ENCODE measurements at places on chromosomes 12 and 14.

GRCh38 chr12:26918321-26919215, 19.2 kb downstream of the INTS13 start:
- no peak for DNase-seq

DNA sequence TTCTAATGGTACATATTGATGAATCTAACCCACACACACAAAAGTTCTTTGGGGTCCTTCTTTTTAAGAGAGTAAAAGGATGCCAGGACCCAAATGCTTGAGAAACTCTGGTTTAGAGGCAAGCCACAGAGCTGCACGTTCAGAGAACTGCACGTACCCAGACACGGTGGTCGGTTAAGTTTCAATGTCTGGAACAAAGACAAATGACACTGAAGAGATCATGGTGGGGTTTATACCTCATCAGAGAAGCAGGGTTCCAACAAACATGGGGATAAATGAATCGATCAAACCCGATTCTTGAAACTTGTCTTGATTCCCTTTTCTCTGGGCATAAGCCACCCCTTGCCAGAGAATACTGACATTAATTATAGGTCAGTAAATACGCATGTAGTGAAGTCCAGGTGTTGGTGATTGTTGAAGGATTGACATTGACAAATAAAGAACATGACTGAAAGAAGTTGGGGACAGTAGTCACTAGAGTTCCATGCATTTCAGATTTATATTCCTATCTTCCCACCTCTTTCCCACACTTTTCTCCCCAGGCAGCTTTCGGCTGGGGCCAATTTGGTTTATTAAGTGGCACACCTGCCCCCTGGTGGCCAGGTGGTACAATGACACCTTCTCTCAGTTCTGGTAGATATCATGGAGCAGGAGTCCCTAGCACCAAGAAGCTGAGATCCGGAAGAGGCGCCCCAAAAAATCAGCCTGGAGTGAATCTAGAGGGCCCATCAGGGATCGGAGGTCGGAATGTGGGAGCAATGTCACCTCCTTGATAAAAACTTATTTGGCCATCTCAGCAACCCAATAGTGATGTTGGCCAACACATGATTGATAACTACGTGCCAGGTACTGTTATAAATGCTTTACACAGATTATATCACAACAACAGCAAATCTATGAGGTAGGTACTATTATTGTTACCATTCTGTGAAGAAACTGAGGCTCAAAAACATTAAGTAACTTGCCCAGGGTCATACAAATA, 17.8 kb upstream of the HDAC7 start:
- DNase-seq, result peak; percentile 19

DNA sequence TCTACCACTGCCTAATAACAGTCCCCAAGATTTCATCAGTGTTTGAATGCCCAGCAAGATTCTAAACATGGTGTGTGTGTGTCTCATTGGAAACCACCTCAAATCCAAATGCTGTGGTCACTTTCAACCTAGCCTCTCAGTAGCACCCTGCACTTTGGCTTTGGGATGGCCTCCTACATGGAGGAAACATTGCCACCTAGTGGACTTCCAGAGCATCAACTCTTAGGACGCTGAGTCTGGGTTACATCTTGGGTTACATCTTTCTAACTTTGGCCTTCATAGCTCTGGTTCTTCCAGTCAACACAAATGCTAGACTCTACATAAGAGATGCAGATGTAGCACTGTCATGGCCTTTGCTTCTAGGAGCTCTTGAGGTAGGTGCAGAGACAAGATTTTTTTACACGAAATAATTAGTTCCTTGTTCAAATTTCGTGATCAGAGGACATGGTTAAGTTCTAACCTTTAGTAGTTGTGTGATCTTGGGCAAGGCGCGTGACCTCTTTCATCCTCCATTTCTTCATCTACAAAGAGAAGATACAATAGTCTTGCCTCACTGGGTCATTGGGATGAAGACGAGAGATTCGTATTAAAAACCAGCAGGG, 113.5 kb upstream of the VASH1 start:
- no peak for DNase-seq

DNA sequence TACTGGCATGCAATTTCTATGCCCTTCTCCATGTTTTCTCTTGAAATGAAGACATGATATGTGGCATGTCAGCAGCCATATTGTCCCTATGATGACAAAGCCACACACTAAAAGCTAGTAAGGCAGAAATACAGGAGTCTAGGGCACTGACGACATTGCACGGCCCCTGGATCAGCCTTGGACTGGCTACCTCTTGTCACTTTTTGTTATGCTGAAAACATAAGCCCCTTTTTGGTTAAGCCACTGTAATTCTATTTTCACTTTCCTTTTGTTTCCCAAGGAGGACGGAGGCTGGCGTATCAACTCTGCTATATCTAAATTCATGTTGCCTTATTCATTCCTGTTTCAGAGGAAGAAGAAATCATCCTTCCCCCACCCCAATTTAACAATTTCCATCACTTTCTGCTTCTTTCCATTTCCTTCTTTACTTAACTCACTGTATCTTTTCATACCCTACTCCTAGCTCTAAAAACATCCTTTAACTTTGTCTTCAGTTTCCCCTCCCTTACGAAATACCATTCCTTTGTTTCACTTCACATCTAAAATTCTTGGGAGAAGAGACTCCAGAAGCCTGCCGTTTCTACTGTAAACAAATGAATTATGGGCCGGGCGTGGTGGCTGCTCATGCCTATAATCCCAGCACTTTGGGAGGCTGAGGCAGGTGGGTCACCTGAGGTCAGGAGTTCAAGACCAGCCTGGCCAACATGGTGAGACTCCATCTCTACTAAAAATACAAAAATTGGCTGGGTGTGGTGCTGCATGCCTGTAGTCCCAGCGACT, 364.1 kb downstream of the PCNX1 start:
- no peak for DNase-seq

DNA sequence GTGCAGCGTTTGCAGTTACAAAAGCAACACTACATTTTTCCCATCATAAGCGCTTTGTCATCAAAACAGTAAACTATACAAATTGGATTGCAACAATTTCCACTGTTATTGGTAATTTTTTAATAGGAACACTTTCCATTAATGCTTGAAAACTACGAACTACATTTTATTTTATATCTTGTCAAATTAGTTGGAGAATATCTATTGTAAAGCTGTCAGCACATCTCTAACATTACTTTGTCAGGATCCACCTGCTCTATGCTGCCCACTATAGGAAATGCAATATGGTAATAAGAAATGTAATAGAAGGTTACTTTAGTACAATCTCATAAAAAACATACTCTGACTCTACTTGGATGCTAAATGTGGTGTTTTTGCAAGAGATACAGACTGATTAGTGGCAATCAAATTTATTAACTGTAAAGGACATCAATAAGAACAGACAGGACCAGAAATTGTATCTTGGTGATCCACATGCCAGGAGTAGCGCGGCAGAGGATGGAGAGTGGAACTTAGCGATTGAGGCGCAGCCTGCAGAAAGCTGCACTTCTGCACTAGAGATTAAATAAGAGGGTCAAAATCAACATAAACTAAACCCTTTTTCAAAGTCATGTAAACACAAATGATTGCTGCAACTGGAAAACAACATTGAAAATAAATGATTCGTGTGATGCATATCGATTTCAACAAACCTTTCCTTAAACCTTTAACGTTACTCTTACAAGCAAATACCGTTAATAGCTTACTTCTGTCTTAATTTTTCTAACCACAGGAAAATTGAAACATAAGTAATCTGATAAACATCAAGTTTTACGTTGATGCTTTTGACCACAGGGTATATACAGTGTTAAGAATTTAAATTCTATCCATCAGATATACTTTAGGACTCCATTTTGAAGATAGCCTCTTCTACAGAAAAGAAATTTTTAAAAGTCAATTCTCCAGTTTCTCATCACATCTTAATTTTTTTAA, 3.6 kb upstream of the ARID2 start:
- DNase-seq, result peak; percentile 57

DNA sequence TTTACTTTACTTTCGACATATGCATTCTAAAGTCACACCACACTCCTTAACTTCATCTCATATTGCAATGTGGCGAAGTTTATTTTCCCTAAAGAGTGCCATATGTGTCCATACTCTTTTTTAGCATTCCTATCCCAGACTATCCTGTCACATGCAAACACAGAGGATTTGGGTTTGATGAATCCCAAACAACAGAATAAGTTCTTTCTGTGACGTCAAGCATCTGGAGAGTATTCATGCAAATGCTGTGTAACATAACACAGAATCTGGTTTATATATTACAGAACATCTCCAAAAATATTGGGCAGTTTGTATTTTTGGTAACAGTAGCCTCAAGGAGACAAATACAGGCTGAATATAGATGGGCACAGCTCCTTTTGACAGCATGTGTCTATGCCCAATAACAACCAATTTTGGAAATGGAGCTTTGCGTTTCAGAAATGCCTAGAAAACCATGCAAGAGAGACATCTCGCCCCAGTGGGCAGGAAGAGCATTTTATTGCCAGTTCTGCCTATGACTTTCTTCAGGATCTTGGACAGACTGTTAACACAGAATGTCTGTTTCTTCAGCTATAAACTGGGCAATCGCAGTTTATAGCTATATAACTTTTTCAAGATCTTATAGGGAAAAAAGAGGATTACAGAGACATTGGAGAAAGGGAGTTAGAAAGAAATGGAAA, 190.8 kb downstream of the ADAMTS20 start:
- DNase-seq, result no peak

- DNase-seq, result peak; percentile 49
Measured at GRCh38 chr12:70733385-70733784, 96.2 kb upstream of the PTPRB start.

- DNase-seq, result no peak
Measured at GRCh38 chr12:662566-663292, 516 bp downstream of the NINJ2 start.

DNA sequence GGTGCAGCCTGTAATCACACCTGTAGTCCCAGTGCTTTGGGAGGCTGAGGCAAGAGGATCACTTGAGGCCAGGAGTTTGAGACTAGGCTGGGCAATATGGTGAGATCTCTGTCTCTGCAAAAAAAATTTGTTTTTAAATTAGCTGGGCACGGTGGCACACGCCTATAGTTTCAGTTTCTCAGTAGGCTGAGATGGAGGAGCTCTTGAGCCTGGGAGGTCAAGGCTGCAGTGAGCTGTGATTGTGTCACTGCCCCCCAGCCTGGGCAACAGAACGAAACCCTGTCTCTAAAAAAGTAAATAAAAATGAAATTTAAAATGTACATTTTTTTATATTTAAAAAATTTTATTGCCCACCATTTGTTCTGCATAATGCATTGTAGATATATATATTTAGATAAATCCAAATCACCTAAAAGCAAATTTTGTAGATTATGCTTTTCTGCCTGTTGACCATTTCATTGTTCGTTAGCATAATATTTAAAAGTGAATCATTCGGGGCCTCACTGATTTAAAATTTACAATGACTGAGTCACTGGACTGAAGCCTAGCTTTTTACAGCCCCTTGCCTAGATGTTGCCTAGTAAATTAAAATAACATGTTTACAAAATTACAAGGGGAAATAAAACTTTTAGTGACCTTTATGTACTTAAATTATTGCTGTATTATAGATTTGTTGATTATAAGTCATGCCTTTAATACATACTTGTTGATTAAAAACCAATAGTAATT, 87.9 kb downstream of the USP15 start:
- DNase-seq, result no peak

DNA sequence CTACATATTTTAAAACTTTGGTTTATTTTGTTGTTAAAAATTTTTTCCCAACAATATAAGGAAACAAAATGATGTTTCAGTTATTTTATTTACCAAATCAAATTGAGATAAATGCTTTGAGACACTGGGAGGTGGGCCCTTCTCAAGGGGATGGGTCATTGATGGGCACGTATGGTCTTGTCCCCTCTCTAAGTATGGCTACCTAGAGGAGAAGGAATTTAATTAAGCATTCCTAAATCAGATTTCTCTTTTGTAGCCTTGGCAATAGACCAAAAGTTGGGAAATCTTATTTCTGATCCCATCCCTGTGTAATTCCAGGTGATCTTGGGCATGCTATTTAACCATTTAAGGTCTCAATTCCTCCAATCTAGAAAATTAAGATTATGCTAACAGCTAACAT, 79.0 kb downstream of the SCN8A start:
- no peak for DNase-seq

GRCh38 chr14:26286913-26287205, 311.0 kb downstream of the NOVA1 start:
- DNase-seq, result no peak

DNA sequence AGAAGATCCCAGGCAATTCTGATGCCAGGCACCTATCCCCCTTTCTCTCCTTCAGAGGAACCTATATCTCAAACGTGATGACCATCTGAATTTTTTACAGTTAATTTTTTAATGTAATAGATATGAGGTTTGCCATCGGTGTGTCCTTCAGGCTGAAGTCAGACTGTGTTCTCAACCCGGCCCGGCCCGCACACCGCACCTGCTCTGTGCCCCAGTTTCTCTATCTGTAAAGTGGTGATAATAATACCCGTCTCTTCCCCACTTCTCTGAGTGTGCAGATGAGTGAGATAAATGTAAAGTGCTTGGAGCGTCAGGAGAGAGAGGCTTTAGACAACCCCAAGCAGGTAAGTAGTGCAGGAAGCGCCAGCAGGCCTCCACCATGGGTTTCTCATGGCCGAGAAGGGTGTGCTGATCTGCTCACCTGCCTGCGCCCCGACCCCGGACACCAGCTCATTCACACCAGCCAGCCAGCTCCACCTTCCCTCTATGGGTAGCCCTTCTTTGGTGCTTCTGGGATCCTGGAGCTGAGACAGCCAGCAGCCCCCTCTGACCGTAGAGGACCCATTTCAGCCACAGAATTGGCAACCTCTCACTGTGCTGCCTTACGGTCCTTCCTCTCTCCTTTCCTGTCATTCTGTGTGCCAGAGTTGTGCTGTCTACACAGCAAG, 80.0 kb downstream of the ZFP36L1 start:
- DNase-seq, result no peak

DNA sequence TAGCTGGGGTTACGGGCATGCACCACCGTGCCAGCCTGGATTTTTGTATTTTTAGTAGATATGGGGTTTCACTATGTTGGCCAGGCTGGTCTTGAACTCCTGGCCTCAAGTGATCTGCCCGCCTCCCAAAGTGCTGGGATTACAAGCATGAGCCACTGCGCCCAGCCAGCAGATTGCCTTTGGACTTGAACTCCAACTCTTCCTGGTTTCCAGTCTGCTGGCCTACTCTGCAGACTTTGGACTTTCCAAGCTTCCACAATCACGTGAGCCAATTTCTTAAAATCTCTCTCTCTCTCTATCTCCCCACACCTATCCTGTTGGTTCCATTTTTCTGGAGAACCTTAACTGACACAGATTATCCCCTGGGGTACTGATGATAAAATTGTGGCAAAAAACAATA, 55.0 kb downstream of the EMP1 start:
- no peak for DNase-seq

- no peak for DNase-seq
Measured at GRCh38 chr14:99899578-99900178, 106.5 kb downstream of the EML1 start.

- no peak for DNase-seq
Measured at GRCh38 chr14:58131386-58131785, 20.6 kb downstream of the ARMH4 start.

- DNase-seq, result peak; percentile 26
Measured at GRCh38 chr12:84913129-84913515, 523 bp upstream of the SLC6A15 start.

GRCh38 chr14:54664961-54665360, 98.0 kb downstream of the SAMD4A start:
- no peak for DNase-seq

All from NCI-H1930 (cell line).